ENCODE measurements at places on chromosomes 13 and 19. TPM values are rescaled to one million over a fixed set of nuclear protein-coding genes. Genes with fewer than 3 reads are reported as not detected.

GRCh38 chr13:84645196-84646012 is 763.1 kb upstream of the SLITRK1 start:
- no peak for DNase-seq

DNA sequence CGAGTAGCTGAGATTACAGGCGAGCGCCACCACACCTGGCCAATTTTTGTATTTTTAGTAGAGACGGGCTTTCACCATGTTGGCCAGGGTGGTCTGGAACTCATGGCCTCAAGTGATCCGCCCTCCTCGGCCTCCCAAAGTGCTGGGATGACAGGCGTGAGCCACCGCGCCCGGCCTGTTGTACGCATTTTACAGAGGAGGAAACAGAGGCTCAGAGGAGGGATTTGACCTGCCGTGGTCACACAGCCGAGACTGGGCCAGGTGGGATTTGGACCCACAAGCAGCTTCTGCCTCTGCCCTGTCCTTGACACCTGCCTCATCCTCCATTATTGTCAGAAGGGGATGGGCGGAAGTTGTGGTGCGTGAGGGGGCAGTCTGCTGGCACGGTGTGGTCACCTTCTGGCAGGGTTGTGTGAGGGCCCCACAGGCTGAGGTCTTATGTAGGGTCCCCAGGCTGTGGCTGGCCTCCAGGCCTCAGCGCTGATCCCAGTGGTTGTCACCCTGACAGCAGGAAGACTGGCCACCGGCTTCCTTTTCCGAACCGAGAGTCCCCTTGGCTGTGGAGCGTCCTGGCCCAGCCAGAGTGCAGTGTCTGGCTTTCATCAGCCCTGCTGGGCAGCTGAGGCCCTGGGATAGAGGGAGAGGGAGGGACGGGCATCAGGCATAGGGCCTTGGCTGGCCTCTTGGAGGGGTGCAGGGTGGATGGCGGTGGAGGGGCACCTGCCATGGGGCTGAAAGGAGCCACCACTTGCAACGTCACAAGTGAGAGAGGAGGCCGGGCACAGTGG is 20.3 kb downstream of the NFIC start:
- no peak for DNase-seq

DNA sequence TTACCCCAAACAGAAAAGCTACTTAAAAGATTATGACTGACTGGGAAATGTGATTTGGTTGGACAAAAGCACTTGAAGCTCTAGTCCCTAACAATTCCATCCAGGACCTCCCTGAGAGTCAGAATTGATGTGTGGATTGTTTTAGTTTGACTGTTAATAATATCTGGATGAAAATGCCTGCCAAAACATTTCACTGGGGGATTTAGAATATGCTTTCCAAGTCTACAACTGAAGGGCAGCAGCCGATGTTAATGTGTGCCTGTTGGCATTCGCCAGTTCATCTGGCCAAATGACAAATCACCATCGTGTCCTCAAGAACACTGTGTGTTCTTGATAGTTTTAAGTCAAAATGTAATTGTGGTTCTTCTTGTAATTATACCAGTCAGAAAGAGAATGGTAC is 76.0 kb upstream of the TSC22D1 start:
- no peak for DNase-seq

DNA sequence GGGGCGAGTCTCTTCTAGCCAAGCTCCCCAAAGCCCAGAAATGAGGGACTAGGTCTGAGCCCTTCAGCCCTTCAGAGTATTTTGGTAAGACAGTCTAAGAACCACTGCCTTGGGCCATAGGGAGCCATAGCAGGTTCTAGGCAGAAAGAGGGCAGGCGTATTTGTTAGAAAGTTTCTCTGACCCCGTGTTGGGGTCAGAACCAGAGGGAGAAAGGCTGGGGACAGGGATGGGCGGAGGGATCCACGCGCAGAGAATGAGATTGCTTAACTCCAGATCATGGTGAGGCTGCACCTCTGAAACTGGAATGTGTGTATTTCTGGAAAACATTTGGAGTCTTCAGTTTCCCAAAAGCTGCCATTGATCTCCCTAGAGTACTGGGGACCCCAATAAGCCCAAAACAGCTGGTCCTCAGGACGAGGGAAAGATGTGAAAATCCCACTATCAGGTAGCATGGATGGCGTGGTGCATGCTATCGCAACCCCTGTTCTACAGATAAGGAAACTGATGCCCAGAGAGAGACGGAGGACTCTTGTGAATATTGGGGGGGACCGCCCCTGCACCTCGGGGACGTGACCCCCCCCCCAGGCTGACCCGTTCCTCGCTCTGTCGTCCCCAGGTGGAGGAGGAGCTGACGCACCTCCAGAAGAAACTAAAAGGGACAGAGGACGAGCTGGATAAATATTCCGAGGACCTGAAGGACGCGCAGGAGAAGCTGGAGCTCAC is 703 bp upstream of the TPM4 start:
- no peak for DNase-seq

DNA sequence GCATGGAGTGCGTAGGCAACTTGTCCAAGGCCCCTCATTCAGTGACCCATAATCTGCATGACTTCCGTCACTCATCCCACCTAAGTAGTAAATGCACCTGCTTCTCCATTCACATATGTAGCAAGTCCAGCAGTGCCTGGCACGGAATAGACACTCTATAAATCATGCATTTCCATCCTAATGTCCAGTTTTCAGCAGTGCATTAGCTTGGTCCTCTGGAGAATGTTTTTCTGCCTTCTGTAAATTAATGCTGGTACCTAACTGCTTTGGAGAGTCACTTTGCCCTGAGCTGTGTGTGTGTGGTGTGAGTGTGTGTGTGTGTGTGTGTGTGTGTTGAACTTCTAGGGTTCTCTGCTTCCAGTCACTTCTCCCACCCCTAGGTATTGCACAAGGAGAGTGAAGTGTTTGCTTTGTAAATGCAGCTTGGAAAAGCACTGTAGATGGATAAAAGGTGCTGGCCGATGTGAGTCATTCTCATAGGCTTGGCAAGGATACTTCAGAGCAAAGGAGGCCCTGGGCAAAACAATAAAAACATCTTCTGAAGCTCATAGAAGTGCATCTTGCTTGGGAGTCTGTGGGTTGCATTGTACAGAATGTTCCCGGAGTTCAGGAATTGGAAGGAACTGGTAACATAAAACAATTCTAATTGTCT is 181.8 kb downstream of the KATNAL1 start:
- no peak for DNase-seq

DNA sequence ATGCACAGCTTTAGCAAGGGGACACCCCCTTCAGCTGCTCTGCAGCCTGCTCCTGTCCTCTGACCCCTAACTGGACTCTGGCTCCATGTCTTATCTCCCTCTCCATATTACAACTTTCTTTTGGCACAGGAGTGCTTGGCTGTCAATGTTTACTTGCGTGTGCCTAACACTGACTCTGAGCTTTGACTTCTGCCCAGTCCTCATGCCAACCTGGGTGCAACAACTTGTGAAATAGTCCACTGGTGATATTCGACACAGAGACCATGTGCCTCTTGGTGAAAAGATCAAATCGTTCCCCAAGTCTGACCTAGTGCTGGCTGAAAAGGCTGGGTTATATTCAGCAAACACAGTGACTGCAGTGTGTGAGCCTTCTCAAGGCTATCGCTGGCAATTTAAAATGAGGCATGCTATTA is 34.1 kb upstream of the KLF12 start:
- DNase-seq: no peak

GRCh38 chr13:51590231-51590970 is 6.1 kb downstream of the WDFY2 start:
- no peak for DNase-seq

DNA sequence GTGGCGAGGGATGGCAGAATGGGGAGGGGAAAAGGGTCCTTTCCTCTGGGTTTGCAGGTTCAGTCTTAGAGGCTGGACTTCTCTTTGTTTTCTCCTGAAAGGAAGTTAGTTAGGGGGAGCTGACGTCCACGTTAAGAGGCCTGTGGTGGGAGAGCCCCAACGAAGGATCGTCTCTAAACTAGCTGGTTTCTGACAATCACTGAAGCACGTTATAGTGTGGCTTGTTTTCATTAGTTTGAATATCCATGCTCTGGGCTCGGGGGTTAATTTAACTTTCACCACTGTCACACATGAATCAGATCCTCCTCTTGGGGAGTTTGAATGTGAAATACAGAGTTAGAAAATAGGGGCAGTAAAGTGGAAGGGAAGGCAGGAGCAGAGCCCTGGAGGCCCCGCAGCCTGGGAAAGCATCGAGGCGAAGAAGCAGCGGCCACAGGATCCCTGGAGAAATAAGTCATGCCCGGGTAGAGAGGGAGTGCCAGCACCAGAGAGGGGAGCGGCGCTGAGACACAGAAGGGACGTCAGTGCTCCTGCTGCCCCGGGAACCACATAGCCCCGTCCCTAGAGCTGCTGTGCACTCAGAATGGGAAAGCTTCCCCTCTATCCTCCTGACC is 31.1 kb upstream of the AMER2 start:
- no peak for DNase-seq

- no peak for DNase-seq
Observed at GRCh38 chr19:29188289-29189032, 24.5 kb downstream of the UQCRFS1 start.

DNA sequence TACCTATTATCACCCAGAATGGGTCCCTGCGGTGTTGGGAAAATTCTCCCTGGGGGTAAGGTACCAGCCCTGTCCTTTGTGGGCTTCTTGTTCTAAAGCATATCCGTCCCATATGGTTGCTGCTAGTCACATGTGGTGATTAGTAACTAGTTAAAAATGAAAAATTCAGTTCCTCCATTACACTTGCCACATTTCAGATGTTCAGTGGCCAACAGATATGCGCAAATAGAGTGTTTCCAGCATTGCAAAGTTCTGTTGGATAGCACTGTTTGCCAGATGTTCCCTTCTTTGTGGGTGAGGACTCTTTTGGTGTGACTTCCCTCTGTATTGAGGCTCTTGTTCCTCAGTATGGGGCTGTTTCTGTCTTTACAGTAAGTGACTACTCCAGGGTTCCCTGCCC is 3.8 kb downstream of the CNOT3 start:
- DNase-seq: no peak

- no peak for DNase-seq
Observed at GRCh38 chr13:29991343-29991742, 140.9 kb upstream of the UBL3 start.

- DNase-seq: no peak
Observed at GRCh38 chr13:76833441-76833954, 52.7 kb downstream of the KCTD12 start.

GRCh38 chr13:89865164-89866064 is 1482.1 kb upstream of the MIR17HG start:
- DNase-seq: no peak

GRCh38 chr13:23686948-23687347 is 116.7 kb downstream of the TNFRSF19 start:
- no peak for DNase-seq

GRCh38 chr13:95570016-95570415 is 17.5 kb downstream of the CLDN10 start:
- no peak for DNase-seq

- DNase-seq: no peak
Observed at GRCh38 chr19:55449469-55449868, 6.4 kb upstream of the SHISA7 start.

DNA sequence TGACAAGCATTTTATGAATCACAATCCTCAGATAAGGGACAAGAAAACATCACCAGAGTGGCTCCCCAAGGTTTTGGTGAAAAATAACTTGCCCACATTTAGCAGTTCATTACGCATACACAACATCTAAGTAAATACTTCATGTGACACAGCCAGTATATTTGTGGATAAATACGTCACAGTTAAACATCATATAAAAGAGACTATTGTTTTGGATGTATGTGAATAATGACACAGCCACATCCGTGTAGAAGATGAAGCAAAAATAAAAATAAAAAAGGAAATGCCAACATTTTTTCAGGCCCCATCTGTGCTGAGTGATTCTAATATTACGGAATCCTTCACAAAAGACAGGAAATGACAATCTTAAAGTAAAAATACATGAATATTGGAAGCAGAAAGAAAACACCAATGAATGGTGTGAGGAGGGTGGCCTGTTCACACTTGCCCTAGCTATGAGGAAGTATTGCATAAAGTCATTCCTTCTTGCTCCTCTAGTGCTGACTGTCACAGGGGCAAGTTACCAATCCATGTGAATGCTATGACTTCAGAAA is 457.1 kb downstream of the KLF12 start:
- peak; percentile 72 for DNase-seq

DNA sequence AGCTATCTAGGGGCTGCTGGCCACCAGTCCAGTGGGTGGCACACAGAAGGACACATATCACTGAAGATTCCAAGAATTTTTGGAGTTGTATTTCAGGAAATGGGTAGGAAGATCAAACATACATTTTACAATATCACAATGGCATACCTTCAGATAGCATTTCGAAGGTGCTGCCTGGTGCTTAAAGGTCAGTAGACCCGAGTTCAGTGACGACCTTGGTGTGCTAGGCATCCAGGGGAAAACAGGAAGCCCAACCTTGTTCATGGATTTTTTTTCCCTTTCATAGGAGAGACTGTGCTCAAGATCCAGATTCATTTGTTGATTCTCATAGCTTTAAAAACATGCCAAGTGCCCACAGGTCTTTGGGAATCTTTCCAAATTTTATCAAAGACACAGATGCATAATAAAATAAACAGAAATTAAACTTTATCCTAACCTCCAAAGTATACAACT is 51.0 kb upstream of the RCBTB2 start:
- no peak for DNase-seq

DNA sequence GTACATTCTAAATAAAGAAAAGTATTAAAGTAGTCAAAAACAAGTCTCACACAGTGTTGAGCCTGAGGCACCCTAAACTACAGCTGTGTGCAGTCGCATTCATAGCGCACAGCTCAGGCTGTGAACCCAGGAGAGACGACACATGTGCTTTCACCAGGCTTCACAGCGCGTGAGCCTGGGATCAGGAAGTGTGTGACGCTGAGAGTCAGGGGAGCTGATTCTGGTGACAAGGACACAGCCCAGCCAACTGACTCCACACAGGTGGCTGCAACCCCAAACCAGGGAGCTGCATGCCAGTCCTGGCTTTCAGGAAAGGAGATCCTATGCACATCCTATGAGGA is 41.6 kb downstream of the COL4A1 start:
- DNase-seq: no peak

Gene ZNF888
- total RNA-seq: 9.1 TPM

Gene RPL13A
- total RNA-seq: 3,423 TPM

Gene SAFB
- 68.5 TPM for total RNA-seq

Gene ZNF507
- total RNA-seq: 12.9 TPM

Gene MYO16
- not detected for total RNA-seq

Gene VSTM1
- total RNA-seq: not detected

Gene DACT3
- total RNA-seq: 0.66 TPM

Gene ZNF567
- 5.3 TPM for total RNA-seq

Gene FUZ
- total RNA-seq: 34.9 TPM

Gene RFPL4AL1
- total RNA-seq: not detected

Measured in pulmonary artery endothelial cell (primary cell).